ENCODE measurements at places on chromosomes 6 and 20.
A peak's percentile ranks its signal among the peaks of the same experiment; 100 is the strongest.

DNA sequence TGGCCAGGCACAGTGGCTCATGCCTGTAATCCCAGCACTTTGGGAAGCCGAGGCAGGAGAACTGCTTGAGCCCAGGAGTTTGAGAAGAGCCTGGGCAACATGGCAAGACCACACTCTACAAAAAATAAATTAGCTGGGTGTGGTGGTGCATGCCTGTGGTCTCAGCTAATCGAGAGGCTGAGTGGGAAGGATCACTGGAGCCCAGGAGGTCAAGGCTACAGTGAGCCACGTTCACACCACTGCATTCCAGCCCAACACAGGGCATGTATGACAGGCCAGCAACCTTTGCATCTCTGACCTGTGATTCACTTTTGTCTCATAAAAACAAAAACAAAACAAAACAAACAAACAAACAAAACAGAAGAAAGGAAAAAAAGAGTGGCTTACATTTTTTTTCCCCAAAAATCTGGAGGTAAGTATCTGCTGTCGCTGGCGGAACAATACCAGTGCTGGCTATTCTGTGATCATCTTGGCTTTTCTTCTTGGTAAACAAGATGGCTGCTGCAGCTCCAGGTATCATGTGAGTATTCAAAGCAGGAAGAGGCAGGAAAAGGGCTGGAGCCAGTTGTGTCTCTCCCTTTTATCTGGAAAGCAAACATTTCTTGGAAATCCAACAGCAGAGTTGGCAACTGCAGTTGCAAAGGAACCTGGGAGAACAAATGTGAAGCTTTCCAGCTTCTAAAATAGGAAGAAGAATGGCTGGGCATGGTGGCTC, 40.4 kb upstream of the ZMYND8 start:
- no peaks in the 10 kb centered on the region for H3K4me1 ChIP-seq
- no peaks in the 10 kb centered on the region for H3K27me3 ChIP-seq
- H3K27ac ChIP-seq = no peak overlapping the region
- no peaks in the 10 kb centered on the region for H3K36me3 ChIP-seq
- DNase-seq = no peak
- H3K4me3 ChIP-seq = no peak overlapping the region

DNA sequence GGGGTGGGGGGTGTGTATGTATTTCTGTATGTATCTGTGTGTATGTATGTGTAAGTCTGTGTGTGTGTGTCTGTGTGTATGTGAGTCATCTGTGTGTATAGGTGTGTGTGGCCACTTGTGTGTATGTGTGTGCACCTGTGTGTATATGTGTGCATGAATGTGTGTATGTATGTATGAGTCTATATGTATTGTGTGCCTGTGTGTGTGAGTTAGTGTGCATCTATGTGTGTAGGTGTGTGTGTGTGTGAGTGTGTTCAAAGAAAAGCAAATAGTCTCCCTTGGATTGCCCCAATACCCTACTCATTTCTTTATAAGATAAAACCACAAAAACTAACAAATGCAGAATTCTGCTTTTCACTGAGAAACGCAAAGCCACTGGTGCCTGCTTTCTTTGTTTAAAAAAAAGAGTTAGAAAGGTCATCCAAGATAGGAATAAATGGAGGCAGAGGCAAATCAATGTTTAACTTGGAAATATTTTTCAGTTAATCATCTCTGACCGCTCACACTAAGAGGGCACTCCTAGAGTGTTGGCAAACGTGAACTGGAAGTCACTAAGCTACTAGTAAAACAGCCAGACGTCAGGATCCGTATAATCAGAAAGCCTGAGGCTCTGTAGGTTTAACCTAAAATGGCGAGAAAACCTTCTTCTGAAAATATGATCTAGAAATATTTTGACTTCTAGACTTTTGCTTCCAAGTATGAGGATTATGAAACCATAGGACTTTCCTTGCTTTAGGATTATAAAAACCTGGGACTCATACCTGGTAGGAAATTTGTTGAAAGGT, 37.4 kb upstream of the JAG1 start:
- no peak overlapping the region for H3K4me3 ChIP-seq
- peaks cover 2% of the 10 kb centered on the region for H3K27me3 ChIP-seq
- H3K36me3 ChIP-seq = no peaks in the 10 kb centered on the region

- H3K36me3 ChIP-seq = no peaks in the 10 kb centered on the region
- no peak overlapping the region for H3K4me3 ChIP-seq
- peaks cover 21% of the 10 kb centered on the region for H3K4me1 ChIP-seq
- no peak for DNase-seq
Observed at GRCh38 chr6:27758491-27758890, 153.7 kb downstream of the OR2B2 start.

DNA sequence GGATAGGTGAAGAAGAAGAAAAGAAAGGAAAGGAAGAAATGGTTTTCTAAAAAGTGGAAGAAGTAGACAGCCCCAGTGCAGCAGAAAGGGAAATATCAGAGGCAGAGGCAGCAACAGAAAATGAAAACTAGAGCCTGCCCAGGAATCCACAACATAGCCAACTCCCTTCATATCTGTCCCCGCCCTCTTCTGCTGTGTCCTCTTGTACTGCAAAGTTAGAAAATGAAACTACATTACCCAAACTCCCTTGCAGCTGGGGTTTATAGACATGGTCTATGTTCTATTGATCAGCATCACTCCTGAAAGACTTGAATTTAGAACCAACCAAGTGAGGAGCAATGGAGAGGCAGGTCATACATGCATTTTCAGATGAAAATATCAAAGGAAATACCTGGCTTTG, 200.5 kb upstream of the PHACTR1 start:
- no peaks in the 10 kb centered on the region for H3K36me3 ChIP-seq
- H3K4me3 ChIP-seq = no peak overlapping the region
- no peaks in the 10 kb centered on the region for H3K27me3 ChIP-seq
- no peak for DNase-seq

DNA sequence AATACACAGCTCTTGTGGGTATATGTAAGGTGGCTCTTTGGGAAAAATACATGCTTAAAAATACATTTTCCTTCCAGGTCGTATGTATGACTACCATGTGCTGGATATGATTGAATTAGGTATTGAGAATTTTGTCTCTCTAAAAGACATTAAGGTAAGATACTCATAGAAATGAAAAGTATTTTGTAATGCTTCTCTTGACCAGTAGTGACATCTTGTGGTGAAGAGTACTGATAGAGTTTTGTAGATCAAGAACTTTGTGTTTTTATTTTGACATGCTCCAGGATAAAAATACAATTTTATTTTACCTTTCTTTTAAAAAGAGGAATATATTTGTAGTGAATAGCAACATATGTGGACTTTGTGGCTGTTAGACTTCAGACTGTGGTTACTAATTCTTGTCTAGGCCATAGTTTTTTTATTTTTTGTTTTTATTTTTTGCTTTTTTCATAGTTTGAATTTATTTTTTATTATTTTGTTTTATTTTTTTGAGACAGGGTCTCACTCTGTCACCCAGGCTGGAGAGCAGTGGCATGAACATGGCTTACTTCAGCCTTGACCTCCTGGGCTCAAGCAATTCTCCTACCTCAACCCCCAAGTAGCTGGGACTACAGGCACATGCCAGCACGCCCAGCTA, 17.9 kb downstream of the RPF2 start:
- no peaks in the 10 kb centered on the region for H3K27me3 ChIP-seq
- no peak overlapping the region for H3K4me3 ChIP-seq
- H3K36me3 ChIP-seq = peaks cover 51% of the 10 kb centered on the region
- no peak for DNase-seq
- no peaks in the 10 kb centered on the region for H3K4me1 ChIP-seq

DNA sequence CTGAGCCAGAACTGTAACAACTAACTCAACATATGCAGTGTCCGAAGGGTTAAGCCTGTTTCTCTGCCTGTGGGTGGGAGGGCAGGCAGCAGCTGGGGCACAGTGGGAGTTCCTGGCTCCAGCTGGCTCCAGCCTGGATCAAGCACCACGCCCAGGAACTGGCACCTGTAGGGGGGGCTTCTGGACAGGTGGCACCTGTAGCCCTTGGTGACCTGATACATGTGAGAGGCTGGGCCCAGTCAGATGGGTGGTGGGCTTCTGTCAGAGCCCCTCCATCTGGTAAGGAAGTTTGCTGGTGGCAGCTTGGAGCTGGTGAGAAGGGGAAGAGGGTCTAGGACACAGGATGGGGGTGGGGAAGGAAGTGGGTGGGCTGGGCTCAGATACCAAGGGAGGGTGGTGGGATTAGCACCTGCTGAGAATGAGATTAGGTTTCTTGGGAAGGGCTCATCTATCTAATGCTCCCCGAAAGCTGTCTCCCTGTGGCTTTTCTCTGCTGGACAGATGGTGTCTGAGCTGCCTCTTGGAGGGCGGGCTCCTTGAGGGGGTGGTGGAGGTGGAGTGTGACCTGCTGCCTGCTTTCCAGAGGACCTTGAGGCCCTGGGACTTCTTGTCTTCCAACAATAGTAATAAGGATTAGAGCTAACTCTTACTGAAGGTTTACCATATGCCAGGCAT, 28.5 kb downstream of the BCL2L1 start:
- H3K4me3 ChIP-seq = no peak overlapping the region
- peaks cover 10% of the 10 kb centered on the region for H3K36me3 ChIP-seq
- peak overlapping the region; percentile 48 for H3K27ac ChIP-seq
- no peak for DNase-seq
- peaks cover 39% of the 10 kb centered on the region for H3K4me1 ChIP-seq
- no peaks in the 10 kb centered on the region for H3K27me3 ChIP-seq

DNA sequence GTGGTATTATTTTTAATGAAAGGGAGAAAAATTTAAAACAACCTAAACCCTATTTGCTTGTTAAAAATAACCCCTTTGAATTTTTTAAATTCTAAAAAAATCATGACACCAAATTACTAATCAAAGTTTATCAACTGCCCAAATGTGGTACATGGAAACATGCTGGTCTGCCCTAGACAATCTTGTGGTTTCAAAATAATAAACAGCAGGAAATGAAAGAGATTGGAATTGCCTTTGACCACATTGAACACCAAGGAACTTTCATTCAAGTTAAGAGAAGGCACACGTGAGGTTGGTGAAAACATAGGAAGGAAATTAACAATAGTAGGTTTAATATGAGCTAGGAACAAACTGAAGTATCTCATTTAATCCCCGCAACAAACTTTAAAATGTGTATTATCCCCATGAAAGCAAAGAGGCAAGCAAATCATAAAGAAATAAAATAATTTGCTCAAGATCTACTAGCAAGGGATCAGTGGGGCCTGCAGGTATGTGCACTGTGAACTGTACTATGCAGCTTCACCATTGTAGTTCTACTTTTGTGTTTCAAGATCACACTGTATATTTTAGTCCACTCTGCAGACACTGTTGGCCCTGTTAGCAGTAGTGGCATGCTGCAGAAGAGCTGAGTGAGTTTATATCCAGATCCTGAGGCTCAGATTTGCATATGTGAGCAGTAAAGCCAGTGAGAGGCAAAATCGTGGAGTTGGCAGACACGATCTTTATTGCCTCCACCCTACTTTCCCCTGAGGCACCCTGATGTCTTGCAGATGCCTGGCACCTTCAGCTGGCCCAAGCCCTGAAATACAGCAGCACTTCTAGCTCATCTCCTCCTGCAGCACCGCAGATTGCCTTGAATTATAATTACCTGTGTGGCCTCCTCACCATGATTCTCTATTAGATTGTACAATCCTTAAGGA, 157.8 kb upstream of the TENT5A start:
- no peaks in the 10 kb centered on the region for H3K27me3 ChIP-seq
- H3K36me3 ChIP-seq = no peaks in the 10 kb centered on the region
- DNase-seq = no peak

DNA sequence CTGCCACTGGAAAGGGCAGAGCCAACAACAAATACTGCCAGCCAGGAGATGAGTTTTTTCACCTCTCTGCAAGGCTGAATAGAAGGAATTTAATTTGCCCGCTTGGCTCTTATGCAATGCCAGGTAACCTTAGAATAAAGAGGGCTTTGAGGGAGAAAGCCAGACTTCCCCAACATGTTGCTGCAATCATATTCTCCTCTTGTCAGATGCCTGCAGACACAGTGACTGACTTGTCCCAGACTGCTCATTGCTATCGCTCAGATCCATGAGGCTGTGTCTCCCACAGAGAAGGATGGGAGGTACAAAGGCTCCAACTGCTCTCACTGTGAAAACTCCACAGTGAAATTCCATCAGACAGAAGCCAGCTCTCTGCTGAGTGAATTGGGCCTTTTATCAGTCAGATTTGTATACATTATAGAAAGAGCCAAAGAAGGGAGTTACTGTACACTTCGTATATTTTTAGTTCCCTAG, 517.0 kb upstream of the ID4 start:
- no peak for DNase-seq
- H3K4me3 ChIP-seq = no peak overlapping the region
- no peaks in the 10 kb centered on the region for H3K27me3 ChIP-seq
- H3K36me3 ChIP-seq = no peaks in the 10 kb centered on the region
- no peak overlapping the region for H3K27ac ChIP-seq
- no peaks in the 10 kb centered on the region for H3K4me1 ChIP-seq

DNA sequence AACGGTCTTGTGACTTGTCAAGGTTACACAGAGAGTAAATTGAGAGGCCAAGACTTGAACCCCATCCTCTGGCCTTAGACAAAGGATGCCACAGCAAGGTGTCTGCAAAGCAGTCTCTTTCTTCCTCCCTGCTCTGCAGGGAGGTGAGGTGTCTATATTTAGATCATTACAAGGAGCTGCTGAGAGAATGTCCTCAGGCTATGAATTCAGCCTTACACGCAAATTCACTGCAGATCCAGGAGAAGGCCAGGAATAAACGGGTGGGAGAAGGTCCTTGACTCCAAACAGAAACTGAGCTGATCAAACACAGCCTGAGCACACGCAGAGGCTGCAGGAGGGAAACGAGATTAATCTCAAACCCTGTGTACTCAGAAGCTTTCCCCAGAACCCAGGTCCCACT, 48.6 kb upstream of the PTPRT start:
- no peaks in the 10 kb centered on the region for H3K36me3 ChIP-seq
- no peaks in the 10 kb centered on the region for H3K4me1 ChIP-seq
- H3K4me3 ChIP-seq = no peak overlapping the region
- H3K27ac ChIP-seq = no peak overlapping the region
- no peak for DNase-seq
- H3K27me3 ChIP-seq = peaks cover 3% of the 10 kb centered on the region

- H3K27me3 ChIP-seq = no peaks in the 10 kb centered on the region
- H3K27ac ChIP-seq = peak overlapping the region; percentile 87
- peaks cover 51% of the 10 kb centered on the region for H3K4me1 ChIP-seq
- DNase-seq = peak; percentile 71
- H3K4me3 ChIP-seq = peak overlapping the region; percentile 75
- no peaks in the 10 kb centered on the region for H3K36me3 ChIP-seq
Observed at GRCh38 chr20:62740286-62741141, 31.9 kb downstream of the NTSR1 start.

GRCh38 chr6:139542351-139542750, 167.9 kb upstream of the CITED2 start:
- no peaks in the 10 kb centered on the region for H3K27me3 ChIP-seq
- H3K4me1 ChIP-seq = peaks cover 6% of the 10 kb centered on the region
- no peak for DNase-seq
- no peak overlapping the region for H3K4me3 ChIP-seq
- no peak overlapping the region for H3K27ac ChIP-seq
- no peaks in the 10 kb centered on the region for H3K36me3 ChIP-seq

All from CD4-positive, CD25-positive, alpha-beta regulatory T cell (primary cell).